ENCODE measurements at places on chromosomes 5 and 9. TPM values are rescaled to one million over a fixed set of nuclear protein-coding genes. Genes with fewer than 3 reads are reported as not detected.

DNA sequence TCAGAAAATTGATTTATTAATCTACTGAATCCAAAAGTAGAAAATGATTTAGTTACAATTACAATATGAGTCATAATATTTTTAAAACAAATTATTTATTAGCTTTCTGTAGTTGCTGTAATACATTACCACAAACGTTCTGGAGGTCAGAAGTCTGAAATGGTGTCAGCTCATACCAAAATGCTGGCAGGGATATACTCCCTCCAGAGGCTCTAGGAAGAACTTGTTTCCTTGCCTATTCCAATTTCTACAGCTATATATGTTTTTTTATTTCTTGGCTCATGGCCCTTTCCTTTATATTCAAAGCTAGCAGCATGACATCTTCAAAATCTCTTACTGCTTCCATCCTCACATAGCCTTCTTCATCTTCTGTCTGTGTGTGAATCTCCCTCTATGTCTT is 667.9 kb upstream of the ITGA1 start:
- no peak for DNase-seq

DNA sequence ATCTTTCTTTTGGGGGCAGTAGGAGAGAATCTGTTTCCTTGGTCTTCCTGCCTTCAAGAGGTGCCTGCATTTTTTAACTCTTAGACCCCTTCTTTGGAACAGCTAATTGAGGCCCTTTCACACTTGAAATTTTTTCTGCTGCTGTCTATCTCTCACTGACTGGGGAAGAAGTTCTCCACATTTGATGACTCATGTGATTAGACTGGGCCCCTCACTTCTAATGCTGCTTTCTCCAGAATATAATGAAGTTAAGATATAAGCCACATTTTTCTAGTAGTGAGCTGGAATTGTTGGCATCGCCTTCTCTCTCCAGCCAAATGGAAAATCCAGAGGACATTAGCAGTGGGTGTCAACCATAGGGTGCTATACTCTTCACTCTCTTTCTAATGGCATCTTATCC is 12.4 kb downstream of the ZNF474 start:
- DNase-seq, result no peak

GRCh38 chr5:129966071-129966470 is 61.8 kb downstream of the CHSY3 start:
- no peak for DNase-seq

DNA sequence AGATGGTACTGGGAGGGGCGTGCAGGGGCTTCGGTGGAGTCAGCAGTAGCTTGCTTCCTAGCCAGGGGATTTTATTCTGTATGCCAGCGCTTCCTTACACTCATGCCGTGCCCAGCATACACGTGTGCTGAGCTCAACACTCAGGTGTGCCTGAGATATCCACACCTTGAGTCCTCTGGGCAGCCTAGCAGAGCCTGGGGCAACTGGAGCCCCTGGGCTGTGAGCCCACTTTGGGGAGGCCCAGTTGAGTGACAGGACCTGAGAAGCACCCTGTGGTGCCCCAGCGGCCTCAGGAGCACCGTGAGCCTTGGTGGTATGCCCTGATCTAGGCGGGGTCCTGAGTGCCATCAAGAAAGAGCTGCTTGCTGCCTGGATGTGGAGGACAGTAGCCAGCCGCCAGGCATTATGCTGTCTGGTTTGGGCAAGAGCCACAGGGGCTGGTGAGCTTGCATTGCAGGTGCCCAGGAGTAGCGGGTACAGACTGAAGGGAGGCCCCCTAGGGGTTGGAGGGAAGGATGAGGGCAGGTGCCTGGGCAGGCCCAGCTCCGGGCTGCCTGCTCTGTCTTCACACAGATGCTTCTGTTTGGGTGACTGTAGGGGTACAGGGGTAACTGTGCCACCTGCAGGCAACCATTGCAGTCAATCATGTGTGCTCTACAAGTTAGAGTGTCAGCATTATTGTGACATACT is 42.9 kb downstream of the BNIP1 start:
- DNase-seq, result no peak

Gene FBXO38
- 72.9 TPM for total RNA-seq

- DNase-seq, result peak; percentile 51
Observed at GRCh38 chr5:154302161-154302560, 111.6 kb downstream of the GALNT10 start.

GRCh38 chr9:134046894-134047681 is 20.7 kb downstream of the BRD3 start:
- DNase-seq, result no peak

GRCh38 chr5:8322484-8322883 is 453.5 kb downstream of the MTRR start:
- DNase-seq, result no peak

GRCh38 chr5:135452321-135453030 is at the start of gene TIFAB:
TSS of gene TIFAB (minus strand) at chr5:135452351. CDS start at chr5:135449939, 2,412 bp downstream.
- DNase-seq, result no peak
